HFFc6 (cell line): ENCODE measurements at places on chromosomes 4 and X. TPM values are rescaled to one million over a fixed set of nuclear protein-coding genes. Genes with fewer than 3 reads are reported as not detected.
A peak's percentile ranks its signal among the peaks of the same experiment; 100 is the strongest.

GRCh38 chr4:3720466-3720865 is 45.7 kb upstream of the ADRA2C start:
- DNase-seq: no peak

GRCh38 chr4:107837776-107838618 is 13.3 kb downstream of the SGMS2 start:
- no peak for DNase-seq

GRCh38 chrX:45807572-45808425 is 607.1 kb upstream of the DIPK2B start:
- DNase-seq: no peak

DNA sequence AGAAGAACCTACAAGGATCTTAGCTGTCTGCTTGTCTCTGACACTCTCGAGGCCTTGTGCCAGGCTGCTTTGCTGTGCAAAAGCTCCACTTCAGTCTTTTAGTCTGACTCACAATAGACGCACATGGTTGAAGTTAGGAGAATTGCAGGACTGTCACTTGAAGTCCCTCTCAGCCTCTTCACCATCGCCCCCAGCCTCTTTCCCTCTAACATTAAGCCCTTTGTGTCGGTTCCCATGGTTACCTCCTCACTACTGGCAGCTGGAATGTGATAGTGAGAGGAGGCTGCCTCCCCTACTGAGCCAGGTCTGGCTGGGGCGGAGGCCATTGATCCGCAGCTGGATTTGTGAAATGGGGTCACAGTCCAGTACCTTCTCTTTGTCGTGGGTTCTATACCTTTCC is 201.8 kb downstream of the SOWAHB start:
- DNase-seq: peak; percentile 71

DNA sequence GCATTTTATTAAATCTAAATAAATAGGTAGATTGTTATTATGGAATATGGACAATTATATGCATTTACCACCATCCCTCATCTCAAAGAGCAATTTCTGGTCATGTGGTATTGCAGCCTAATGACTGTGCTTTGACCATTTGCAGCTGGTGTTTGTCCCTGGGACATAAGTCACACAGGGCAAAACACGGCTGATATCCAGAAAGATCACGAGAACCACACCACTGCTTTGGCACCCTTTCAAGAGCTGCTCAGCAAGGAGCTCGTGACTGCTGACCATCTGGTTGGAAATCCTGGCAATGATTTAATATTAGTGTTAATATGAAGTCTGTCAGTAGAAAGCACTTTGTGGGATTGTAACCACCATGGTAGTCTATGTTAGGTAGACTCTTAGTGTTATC is 545.0 kb downstream of the GBA3 start:
- DNase-seq: no peak

DNA sequence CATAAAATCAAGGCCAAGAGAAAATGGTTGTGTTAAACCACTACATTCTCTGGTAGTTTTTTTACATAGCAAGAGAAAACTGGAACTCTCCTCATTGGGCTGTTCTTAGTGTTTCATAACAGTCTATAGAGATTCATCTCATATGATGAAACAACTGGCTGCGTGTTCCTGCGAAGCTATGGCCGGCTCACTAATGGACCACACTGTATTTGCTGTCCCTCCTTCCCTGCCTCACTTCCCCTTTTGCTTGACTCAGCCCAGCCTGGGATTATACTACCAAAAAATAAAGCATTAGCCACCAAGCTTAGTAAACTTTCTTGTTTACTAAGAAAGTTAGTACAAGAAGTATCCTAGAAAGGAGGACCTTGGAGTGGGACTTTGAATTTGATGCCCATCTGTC is 31.6 kb upstream of the LSM6 start:
- no peak for DNase-seq

GRCh38 chr4:126568652-126569570 is 1063.8 kb upstream of the INTU start:
- no peak for DNase-seq

DNA sequence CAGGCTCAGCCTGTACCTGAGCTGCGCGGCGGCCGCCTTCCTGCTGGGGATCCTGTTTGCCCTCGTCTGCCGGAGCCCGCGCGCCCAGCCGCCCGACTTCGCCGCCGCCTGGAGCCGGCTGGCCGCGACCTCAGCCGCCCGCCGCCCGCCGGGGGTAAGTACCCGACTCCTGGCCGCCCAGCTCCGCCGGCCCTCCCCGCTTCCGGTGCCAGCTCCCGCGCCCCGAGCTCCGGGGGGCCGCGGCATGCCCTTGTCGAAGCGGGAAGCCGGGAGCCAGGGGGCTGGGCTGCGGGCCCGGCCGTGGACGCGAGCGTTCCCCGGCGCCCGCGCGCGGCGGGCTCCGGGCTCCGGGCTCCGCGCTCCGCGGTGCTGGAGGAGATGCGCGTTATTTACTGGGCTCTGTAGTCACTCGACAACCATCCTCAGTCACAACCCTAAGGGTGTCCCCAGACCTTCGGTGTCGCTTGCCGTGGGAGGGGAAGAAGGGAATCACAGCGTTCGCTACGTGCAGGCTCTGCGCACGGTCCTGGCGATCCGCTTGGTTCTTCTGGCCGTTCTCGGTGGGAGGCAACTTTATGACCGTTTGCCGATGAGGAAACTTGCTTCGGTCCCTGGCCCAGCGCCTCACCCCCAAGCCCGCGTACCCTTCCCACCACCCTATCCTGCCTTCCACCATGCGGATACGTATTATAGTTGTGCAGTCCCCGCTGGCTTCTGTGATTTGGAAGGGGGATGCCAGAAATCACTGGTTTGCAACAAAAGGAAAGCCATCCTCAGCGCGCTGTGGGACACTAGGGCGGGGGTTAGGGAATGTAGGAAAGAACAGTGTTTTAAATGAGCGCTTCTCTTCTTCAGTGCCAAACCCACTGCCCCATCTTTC is 944 bp downstream of the SNX25 start:
- DNase-seq: peak; percentile 36

- DNase-seq: no peak
Observed at GRCh38 chr4:155908187-155909139, 5.0 kb downstream of the TDO2 start.

DNA sequence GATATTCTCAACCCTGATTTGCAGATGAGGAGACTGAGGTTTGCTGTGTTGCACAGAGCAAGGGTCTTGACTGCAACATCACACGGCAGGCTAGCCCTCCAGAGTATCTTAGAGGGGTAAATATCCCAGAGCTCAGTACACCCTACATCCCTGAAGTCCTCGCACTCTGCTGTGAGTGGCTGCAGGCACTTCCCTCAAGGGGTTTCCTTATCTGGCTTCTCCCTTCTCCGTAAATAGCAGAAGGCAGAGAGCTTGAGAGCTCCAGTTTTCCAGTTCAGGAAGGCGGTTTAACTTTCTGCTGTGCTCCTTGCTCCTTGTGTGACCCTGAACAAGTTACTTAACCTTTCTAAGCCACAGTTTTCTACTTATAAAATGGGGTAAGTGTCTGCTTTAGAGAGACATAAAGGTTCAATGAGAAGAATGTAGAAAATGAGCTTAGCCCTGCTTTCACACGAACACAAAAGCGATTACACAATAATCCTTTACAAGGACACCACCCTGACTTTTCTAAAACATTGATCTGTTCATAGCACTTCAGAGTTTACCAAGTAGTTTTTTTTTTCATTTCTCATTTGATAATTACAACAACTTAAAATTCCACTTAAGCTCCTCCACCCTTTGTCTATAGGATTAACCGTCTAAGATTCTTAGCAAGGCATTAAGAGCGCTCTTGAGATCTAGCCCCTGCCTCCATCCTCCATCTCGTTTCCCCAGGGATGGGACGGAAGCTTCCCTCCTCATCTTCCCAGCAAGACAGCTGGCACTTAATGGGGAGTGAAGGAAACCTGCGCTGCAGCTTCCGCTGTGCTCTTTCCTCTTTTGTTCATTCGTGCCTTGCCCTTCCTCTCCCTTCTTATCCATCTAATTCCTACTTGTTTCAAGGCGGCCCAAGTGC is 68.4 kb downstream of the TAPT1 start:
- no peak for DNase-seq

- DNase-seq: no peak
Observed at GRCh38 chr4:8090744-8091301, 67.8 kb downstream of the ABLIM2 start.

BMX gene
- not detected in 2 replicates for total RNA-seq

LDB2 gene
- 25.4 and 31.2 TPM in 2 replicates for total RNA-seq

NONO gene
- 440 to 495 TPM (median 453 TPM) in 3 replicates for total RNA-seq

AFAP1 gene
- total RNA-seq: 108 to 115 TPM (median 112 TPM) in 3 replicates
